Central memory CD4-positive, alpha-beta T cell (primary cell): ENCODE measurements at places on chromosomes 5 and 9.

GRCh38 chr9:101235105-101235866, 149.5 kb downstream of the BAAT start:
- no peak for DNase-seq

- no peak for DNase-seq
Measured at GRCh38 chr9:31736581-31737179, 647.8 kb upstream of the ACO1 start.

- no peak for DNase-seq
Measured at GRCh38 chr5:93674866-93675459, 66.4 kb downstream of the POU5F2 start.

GRCh38 chr5:43514025-43514424, 923 bp downstream of the C5orf34 start:
- DNase-seq = no peak

- peak; percentile 34 for DNase-seq
Measured at GRCh38 chr9:113446323-113446740, 17.2 kb upstream of the RGS3 start.

- no peak for DNase-seq
Measured at GRCh38 chr5:179794575-179794974, 789 bp downstream of the LTC4S start.

GRCh38 chr5:135386886-135387628, 12.0 kb downstream of the MACROH2A1 start:
- DNase-seq = no peak

DNA sequence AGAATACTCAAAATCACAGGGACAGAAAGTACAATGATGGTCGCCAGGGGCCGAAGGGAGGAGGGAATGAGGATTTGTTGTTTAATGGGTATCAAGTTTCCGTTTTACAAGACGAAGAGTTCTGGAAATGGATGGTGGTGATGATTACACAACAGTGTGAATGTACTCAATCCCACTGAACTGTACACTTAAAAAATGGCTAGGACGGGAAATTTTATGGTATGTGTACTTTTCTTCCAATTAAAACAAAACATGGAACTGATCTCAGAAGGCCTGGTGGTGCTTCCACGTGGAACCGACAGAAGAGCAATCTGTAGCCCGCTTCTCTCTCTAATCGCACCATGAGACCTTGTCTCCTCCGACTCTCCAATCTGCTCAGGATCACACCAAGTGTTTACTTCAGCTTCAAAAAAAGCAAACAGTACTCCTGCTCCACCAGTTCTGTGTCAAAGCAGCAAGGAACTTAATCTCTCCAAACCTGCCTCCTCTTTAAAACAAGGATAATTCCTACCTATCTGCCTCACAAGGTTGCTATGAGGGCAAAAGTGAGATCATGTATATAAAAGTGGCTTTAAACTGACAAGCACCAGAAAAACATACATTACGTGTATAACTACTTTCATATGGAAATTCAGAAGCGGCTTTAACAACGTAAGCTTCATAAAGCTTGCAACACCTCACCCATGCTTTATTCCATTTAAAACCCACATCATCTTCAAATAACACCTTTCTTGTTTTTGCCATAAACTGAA, 2.1 kb downstream of the ECPAS start:
- DNase-seq = no peak

DNA sequence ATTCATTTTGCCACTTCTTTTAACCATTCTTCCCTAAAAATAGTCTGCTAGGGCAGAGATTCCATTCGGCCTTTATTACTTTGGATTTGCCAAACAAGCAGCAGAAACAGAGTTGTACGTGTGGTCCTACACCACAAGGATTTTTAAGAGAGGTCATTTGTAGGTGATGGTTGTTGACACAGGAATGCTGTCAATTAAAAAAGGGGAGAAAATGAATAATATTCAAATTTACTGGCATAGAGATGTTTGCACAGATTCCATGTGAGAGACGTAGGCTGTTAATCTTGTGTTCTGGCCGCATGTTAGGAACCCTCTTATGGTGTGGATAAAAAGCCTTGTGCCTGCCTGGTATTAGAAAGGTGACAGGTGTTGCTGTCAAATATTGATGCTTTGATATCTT, 34.9 kb downstream of the TRIO start:
- DNase-seq = no peak

GRCh38 chr5:73158313-73158712, 14.7 kb upstream of the TMEM174 start:
- no peak for DNase-seq

- DNase-seq = no peak
Measured at GRCh38 chr5:59746241-59746765, 147.2 kb downstream of the PDE4D start.

DNA sequence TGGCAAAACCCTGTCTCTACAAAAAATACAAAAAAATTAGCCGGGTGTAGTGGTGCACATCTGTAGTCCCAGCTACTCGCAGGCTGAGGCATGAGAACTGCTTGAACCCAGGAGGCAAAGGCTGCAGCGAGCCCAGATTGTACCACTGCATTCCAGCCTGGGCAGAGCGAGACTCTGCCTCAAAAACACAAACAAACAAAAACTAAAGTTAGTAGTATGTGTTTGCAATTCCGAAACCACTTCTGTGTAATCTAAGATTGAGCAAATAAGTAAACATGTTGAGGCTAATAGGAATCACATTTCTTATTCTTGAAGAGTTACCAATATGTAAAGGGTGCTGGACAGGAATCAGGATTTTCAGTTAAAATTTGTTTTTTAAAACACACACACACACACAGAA, 70.0 kb upstream of the SUSD1 start:
- DNase-seq = no peak

DNA sequence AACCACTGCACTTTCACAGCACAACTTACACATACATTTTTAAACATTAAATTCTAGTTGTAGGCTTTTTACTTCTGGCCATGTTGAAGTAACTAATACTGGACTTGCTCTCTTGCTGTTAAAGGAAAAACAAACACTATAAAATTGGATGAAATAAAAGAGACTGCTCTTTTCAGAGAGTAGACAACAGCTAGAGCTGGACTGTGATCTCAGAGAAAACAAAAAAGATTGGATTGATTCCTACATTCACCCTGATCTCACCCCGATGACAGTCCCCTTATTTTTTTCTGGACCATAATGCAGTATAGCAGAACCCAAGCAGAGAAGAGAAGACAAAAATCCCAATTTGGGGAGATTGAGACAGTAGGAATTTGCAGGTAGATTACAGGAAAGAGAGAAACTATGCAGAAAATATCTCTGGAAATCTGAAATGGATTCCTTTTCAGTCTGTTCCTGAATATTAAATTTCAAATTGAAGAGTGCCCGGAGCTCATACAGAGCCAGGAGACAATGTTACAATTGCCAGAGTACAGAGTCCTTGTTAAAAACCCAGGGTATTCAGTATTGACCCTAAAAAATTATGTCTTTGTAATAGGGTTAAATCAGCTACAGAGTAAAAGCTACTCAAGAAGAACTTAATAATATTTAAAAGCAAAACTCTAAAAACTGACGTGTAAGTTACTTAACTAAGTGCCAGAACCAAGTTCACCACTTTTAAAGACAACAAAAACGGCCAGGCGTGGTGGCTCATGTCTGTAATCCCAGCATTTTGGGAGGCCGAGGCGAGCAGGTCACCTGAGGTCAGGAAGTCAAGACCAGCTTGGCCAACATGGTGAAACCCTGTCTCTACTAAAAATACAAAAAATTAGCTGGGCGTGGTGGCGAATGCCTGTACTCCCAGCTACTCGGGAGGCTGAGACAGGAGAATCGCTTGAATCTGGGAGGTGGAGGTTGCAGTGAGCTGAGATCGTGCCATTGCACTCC, 208.6 kb downstream of the MPDZ start:
- DNase-seq = no peak

GRCh38 chr5:73497497-73498056, 665 bp upstream of the BTF3 start:
- no peak for DNase-seq

- DNase-seq = no peak
Measured at GRCh38 chr9:104775574-104775936, 11.6 kb downstream of the NIPSNAP3B start.

GRCh38 chr5:143334903-143335302, 68.6 kb downstream of the NR3C1 start:
- DNase-seq = no peak

DNA sequence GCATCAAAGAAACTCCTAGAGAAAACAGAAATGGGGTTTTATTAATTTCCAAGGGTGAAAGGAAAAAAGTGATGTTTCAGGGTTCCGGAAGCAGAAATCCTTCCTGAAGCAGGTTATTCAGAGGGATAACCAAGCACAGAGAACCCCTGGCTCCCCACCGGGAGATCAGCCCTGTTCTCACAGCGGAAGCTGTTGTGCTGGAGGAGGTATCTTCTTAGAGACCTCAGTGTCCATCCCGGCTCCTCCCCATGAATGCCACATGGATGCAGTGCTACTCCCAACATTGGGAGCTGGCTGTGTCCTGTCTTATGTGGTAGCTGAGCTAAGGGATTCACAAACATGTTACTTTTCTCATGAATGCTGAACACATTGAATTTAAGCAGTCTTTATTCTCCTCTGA, 80.9 kb upstream of the IRX2 start:
- no peak for DNase-seq

DNA sequence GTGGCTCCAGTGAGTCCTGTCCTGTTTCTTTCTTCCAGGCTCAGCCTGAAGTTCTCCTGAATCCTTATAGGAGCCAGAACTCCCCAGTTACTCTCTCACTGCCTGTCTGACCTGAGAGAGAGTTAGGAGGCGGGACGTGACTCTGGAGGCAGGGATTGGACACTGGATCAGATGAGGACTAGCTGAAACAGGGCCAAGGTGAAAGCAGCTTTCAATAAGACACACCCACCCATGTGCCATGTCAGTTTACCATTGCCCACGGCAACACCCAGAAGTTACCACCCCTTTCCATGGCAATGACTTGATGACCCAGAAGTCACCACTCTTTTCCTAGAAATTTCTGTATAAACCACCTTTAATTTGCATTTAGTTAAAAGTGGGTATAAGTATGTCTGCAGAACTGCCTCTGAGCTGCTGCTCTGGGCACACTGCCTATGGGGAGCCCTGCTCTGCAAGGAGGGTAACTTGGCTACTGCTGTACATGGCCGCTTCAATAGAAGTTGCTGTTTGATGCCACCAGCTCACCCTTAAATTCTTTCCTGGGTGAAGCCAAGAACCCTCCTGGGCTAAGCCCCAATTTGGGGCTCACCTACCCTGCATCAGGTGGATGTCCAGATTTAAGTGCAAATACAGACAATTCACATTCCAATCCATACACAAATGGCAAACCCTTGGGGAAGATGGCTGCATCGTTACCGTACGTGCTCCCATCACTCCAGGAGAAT, 13.7 kb downstream of the FCN2 start:
- DNase-seq = no peak

- no peak for DNase-seq
Measured at GRCh38 chr5:96788112-96788749, 19.5 kb downstream of the ERAP1 start.

GRCh38 chr5:161085056-161085455, 233.0 kb upstream of the ATP10B start:
- no peak for DNase-seq

DNA sequence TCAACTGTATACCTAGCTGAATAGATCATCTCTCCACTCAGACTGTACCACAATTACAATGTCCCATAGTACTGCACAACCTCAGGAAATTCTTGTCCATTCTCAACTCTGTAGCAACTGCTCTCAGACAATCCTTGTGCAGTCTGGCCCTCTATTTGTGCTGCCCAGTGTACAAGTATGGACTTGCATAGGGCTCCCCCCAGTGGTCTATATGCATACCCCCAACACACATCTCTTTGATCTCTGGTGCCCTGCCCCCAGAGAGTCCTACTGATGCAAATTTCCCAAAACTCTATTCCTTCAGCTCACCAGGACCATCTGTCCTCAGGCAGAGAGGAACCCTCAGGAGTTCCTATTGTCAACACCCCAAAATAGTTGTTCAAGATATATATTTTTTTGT, 205.3 kb downstream of the SLCO4C1 start:
- DNase-seq = no peak

GRCh38 chr9:109440797-109441287, 57.3 kb downstream of the PTPN3 start:
- DNase-seq = peak; percentile 17

- DNase-seq = no peak
Measured at GRCh38 chr5:147073098-147073497, 161.7 kb upstream of the STK32A start.

- no peak for DNase-seq
Measured at GRCh38 chr9:38358390-38359296, 33.9 kb upstream of the ALDH1B1 start.

DNA sequence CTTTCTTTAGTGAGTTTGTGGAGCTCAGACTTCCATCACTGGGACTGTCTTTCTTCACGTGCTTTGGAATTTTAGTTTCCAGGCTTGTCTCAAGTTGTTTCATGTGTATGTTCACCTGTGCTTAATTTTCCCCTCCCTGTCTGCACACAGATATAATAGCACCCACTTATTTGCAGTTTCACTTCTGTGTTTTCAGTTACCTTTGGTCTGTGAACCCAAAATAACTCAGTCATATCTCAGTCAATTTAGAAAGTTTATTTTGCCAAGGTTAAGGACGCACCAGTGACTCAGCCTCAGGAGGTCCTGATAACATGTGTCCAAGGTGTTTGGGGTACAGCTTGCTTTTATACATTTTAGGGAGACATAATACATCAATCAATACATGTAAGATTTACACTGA, 330.4 kb downstream of the ICE1 start:
- DNase-seq = no peak

DNA sequence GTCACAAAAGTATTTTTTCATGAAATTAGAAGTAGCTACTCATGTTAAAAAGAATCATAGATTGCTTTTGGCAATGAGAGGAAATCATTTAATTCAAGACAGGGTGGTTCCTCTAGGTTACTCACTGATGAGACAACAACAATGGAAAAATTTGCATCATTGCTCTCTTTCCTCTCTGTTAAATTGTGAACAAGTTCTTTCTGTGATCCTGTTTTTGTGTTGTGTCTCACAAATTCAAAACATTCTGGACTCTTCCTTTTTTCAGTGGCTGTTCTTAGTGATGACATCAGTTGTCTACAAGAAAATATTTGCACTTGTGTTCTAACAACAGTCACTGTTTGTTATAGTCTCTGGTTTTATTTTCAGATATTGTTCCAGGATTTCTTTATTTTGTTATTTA, 95.3 kb downstream of the XRCC4 start:
- no peak for DNase-seq

- DNase-seq = no peak
Measured at GRCh38 chr9:29806937-29807618, 2233.8 kb upstream of the C9orf72 start.

- DNase-seq = no peak
Measured at GRCh38 chr5:116959843-116960242, 385.2 kb upstream of the SEMA6A start.
